Tibial artery (tissue), 4 donors: ENCODE measurements at places on chromosomes 1 and 21.

DNA sequence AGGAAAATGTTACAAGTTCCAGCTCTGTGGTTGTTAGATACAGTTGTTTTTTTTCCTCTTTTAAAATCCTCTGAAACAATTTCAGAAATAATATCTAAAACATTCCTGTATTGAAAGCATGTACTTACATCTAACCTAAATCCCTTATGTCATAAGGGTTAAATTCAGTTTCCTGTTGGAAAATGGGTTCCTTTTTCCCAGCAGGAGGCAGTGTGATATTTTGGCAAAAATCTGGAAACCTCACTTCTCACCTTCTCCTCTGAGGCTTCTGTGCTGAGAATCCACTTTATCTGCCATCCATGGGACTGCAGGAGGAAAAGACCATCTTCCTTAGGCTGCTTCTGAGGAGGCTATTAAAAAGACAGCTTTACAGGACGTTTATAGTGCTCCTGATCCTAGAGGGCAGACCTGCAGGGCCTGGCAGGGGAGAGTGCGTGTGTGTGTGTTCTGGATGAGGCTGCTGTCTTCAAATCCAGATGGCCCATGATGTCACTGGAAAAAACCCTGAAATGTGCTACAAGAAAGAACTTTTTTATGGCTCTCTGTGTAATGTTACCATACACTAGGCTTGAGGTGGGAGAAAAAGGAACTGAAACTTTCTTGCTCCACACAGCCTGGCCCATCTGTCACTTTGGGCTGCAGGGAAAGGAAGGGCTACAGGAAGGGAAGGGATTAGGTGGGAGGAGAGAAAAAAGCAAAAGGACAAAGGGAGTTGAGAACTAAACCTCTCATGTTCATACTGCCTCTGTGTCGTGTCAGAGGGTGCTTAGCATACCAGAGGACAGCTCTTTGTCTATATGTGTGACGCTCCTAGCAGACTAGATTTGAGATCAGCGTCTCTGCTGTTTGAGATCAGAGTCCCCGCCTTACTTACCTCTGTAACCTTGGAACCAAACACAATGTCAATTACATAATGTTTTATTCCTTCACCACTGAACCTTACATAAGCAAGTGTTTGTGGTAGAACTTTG, 379.2 kb upstream of the SPAG17 start:
- no peak for DNase-seq

DNA sequence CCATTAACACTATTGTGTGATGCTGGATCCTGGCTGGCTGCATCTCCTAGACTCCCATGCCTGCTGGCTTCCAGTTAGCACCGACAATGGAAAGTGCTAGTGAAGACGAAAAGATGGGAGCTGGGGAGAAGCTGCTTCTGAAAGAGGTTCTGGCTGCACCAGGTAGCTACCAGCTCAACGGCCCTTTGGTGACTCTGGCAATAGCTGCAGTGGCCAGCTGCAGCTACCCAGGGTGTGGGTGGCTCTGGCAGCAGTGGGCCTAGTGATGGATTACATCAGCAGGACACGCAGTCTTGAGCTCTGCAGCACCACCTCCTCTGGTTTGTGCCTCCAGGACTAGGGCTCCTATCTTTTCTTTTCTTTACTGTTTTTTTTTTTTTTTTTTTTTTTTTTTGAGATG, 662.6 kb downstream of the MATN1 start:
- peak; percentile 45 for DNase-seq

DNA sequence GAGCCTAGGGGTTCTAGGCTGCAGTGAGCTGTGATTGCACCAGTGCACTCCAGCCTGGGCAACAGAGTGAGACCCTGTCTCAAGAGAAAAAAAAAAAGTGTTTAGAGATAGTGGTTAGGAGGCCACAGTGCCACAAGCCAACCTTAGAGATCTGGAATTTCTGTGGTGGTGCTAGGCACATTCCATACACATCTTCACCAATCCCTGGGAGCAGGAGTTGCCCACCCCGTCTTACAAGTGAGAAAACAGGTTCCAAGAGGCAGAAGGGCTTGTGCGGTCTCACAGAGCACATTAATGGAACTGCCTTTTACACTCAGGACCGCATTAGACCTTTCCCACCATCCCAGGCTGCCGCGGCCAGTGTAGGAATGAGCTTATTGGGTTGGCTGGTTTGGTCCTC, 93.2 kb downstream of the EPHB2 start:
- no peak for DNase-seq

GRCh38 chr1:86068271-86068721, 88.3 kb downstream of the COL24A1 start:
- DNase-seq, result no peak

GRCh38 chr1:83883979-83884378, 115.0 kb downstream of the TTLL7 start:
- no peak for DNase-seq

DNA sequence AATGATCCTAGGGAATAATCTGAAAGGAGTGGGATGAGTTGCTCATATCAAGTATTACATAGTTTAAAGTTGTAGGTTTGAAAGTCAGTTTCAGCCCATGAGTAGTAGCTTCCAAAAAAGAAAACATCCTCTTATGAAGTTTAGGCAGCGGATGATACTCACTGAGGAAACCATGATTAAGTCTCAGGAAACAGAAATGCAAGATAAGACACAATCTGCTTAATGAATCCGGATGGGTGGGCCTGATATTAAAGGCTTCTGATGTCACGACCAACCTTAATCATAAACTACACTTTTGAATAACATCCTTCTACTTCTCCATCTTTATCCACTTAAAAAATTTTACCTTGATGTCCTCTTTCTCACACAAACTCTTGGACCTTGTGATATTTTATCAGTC, 61.8 kb downstream of the S1PR1 start:
- DNase-seq, result no peak

- no peak for DNase-seq
These were observed 7.1 kb upstream of the ITGB2 start for GRCh38 chr21:44927587-44928461.

DNA sequence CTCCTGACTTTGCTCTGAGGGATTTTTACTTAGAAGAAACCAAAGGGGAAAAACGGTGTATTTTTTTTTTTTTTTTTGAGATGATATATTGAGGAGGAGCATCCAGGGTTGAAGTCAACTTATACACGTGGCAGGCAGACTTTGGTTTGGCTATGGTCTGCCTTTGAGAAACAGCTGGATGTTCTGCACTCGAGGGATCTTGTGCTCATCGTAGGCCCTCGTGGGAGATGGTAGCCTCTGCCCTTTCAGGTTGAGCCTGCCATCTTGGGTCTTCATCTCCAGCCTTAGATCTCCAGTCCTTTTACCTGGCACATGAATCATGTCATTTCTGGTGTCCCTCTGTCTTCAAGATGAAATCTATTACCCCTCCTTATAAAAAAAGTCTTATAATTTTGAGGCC, 67.1 kb upstream of the UBE2U start:
- DNase-seq, result no peak

DNA sequence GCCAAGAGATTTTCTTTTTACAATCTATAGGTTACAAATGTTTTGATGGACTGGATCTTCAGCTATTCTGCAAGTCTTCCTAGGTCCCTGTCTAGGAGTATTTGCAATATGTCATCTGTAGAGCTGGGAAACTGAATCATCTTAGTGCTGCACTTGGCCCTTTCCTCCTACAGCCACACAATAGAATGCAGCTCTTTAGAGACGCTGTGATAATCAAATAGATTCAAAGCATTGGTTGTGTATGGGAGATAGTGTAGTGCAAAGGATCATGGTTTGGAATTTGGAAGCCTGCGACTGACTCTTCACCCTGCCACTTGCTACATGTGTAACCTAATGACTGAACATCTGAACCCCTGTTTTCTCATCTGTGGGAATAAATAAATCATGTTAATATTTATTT, 93.7 kb downstream of the AK5 start:
- DNase-seq, result no peak

GRCh38 chr1:81689531-81689941, 111.2 kb upstream of the ADGRL2 start:
- no peak for DNase-seq

- no peak for DNase-seq
These were observed 466.2 kb upstream of the PBX1 start for GRCh38 chr1:164092603-164093353.

DNA sequence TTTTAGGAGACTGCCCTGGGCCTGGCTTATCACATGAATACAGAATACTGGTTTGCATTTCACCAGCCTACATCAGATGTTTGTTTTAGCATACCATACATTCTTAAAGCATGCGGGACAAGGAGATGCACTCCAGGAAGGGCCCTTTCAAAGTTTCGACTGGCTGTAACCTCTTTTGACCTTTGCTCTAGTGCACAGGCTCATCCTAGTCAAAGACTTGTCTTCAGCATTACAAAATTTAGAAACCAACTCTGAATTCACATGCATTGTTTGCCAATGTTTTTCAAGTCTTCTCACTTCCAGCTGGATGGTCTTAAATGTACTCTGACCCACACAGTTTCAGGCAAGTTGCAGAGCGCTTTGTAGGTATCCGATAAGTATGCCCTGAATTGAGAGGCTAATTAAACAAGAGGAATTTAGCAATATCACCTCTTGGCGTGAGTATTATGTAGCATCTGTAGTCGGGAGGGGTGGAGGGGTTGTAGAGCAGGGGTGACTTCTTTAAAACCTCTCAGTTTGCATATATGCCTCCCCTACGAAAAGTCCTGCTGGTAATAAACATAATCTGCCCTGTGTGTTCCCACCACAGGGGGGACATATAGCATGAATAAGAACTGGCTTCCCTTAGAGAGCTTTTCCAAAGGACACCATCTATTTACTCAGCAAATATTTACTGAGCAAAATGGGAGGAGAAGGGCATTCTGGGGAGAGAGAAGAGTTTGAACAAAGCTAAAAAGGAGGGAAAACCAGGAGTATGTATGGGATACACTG, 24.4 kb upstream of the AHCYL1 start:
- DNase-seq, result no peak

DNA sequence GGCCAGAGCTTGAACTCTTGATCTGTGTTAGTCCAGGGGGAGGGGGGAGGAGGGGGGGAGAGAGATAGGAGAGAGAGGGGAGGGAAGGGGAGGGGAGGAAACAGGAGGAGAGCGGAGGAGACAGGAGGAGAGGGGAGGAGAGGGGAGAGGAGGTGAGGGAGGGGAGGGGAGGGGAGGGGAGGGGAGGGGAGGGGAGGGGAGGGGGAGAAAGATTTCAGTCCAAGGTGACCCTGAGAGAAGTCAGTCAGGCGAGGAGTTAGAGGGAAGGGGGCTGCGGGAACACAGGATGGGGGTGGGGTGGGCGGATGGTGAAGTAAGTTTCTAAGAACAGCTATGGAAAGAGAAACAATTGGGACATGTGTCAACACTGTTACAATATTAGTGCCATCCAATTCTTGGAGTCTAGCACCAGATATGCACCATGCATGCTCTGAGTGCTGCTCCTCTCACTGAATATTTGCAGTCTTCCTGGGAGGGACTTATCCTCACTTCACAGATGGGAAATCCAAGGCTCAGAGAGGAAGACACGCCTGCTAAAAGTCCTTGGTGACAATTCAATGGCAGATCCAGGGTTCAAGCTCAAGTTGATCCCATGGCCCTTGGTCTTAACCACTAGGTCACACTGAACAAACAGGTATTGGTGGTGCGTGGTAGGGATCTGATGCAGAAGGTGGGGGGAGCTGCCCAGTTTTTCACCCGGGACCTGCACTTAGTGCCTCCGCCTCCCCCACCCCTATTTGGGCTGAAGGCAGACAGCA, 42.5 kb upstream of the ECE1 start:
- DNase-seq, result no peak

GRCh38 chr1:42191319-42191718, 26.8 kb upstream of the GUCA2A start:
- DNase-seq, result no peak

DNA sequence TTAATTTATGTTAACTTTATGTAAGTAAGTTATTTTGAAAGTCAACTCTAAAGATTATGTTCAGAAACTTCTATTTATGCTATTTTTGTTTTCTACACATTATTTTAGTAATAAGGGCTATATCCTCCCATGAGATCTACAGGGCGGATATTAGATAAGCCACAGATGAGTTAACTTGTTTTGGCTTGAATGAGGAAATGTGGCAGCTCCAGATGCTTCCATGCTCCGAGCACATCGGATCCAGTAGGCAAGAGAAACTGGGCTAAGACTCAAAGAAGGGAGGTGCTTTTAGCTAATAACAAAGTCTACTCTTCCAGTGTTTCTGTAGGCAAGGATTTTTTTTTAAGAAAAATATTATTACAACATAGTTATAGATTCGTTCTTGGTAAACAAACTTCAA, 20.0 kb upstream of the LAMC1 start:
- no peak for DNase-seq

- DNase-seq, result peak; percentile 83
These were observed 18.5 kb downstream of the WLS start for GRCh38 chr1:68213843-68214242.
